CD4-positive, alpha-beta T cell treated with Interleukin-4 for 1 hour (primary cell): ENCODE measurements at places on chromosomes 4 and X.
A peak's percentile ranks its signal among the peaks of the same experiment; 100 is the strongest.

DNA sequence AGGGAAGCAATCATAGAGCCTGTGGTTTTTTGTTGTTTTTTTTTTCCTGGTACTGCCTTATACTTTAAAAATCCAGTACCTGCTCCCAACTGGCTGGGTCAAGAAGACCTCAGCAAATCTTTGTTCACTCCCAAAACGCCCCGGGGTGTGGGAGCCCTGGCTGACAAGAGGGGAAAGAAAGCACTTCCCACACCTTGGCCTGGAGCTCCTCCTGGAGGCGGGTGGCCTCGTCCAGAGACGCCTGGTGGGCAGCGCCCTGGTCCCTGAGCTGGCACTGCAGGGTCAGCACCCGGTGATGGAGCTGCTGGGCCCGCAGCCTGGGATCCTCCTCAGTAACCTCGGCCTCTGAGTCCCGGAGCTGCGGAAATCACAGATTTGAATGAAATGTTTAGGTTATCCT, 38.2 kb downstream of the C4orf50 start:
- DNase-seq, result peak; percentile 9

GRCh38 chr4:83113429-83113786, 1.1 kb downstream of the PLAC8 start:
- DNase-seq, result no peak

DNA sequence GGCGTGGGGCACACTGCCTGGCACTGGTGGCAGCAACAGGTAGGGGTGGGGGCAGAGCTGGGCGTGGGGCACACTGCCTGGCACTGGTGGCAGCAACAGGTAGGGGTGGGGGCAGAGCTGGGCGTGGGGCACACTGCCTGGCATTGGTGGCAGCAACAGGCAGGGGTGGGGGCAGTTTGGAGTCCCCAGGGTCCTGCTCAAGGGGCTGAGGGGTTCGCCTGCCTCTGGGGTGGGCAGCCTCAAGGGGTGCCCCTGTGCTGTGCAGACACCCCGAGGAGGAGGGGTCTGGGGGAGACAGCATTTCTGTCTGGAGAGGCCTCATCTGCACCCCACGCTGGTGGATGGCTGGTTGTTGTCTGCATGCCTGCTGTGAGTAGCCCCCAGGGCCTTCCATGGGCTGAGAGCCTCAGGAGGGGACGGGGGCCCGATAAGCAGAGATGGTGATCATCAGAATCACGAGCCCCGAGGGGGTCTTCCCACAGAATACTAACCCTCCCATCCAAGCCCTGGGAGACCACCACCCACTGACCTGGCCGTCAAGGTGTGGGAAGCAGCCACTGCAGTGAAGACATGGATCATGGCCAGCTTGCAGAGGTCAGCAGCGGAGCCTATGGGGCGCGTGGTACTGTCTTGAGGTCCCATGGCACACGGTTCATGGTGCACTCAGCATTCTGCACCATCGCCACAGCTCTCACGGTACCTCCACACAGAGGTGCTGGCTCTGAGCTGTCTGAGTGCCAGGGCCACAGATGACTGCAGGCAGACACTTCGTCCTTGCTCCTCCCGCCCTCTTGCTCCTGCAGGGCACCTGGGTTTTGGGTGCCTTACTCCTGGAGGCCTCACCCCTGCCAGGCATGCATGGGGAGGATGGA, 21.5 kb downstream of the NAT8L start:
- DNase-seq, result no peak

DNA sequence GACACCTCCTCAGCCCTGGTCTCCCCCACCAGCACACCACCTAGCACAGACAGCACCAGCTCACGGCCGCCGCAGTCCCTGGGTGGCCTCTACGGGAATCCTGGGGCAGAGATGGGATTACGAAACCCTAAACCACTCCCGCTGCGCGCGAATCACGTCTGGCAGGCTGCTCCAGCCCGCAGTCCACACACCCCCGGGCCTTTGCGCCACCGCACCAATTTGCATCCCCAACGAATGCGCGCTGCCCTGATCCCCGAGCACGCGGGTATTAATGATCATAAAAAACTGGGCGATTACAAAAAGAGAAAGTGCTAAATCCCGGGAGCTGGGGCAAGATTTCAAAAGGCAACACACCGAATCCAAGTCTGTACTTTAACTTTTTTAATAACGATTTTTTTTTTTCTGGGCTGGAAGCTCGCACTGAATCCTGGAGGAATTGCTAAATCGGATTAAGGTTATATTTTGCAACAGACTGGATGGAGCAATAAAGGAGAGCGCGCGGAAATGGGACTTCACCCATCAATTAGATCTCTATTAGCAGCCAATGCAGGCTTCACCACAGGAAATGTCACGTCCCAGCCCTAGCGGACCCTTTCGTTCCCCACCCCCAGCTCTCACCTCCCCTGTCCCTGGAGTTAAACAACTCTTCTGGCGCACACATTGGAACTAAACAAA, 69.8 kb upstream of the TMEM33 start:
- no peak for DNase-seq

GRCh38 chr4:83626245-83626836, 90.4 kb downstream of the GPAT3 start:
- DNase-seq, result no peak

GRCh38 chrX:24563291-24564010, 83.7 kb downstream of the PCYT1B start:
- no peak for DNase-seq

DNA sequence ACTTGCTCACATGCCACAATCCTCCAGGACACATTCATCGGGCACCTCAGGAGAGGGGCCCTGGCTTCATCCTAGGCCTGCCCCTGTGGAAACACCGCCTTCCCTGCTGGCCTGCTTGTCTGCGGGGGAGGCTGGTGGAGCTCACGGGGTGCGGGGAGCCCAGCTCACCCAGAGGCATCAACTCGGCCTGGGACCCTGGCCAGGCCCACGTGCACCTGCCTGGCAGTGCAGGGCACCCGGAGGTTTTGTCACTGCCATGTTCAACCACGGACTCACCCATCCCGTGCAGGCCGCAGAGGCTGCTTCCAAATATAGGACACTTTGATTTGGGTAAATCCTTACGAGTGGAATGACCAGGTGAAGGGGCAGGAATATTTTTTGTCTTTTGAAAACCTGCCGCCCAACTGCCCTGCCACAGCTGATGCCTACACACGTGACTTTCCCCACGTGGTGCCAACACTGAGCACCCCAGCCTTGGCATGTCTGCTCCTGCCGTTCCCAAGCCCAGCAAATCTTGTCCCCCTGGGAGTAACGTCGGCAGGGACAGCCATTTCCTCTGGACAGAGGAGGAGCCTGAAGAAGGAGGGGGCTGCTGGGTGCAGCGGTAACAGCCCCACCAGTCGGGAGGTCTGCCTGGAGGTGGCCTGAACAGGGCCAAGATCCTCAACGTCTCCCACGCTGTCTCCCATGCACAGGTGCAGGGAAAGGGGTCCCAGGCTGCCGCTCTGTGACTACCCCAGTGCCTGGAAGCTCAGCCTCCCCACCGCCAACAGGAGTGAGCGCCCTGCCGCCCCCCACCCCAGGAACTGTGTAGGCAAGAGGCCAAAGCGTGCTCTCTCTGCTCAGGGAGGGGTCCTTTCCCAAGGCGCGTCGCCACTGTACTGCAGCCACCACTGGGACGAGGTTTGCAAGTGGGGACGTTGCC, 8.5 kb downstream of the MXD4 start:
- DNase-seq, result peak; percentile 8

GRCh38 chr4:94408549-94409374, 43.0 kb upstream of the PDLIM5 start:
- no peak for DNase-seq

DNA sequence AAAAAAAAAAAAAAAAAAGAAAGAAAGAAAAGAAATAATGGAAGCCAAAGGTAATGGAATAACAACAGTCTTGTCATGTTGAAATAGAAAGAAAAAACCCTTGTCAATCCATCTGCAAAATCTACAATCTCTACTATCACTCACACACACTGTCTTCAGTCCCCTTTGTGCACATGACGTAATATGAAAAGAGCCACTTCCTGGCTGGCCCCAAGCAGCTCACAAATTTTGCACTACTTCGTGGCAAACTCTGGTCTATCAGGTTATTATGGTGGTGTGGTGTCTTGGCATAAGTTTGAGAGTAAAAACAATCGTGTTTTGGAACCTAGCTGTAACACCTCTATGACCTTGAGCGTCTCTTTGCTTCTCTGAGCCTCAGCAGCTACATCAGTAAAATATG, 8.3 kb upstream of the AFAP1 start:
- DNase-seq, result peak; percentile 34

- DNase-seq, result no peak
These were observed 178.3 kb downstream of the OPHN1 start for GRCh38 chrX:68254738-68255645.

DNA sequence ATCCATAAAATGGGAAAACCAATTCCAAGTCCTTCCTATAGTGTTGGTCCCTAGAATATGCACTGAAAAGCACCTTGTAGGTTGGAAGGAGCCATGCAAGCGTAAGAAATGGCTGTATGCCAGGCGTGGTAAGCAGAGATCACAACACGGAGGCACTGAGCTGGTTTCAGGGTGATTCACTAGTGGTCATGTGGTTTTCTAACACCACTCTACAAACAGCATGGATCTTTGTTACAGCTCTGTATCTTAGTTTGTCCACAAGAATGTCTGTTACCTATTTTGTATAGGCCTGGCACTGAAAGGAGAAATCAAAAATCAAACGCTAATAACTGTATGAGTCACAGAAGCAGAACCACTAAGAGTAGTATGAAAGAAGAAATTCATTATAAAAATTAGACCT, 71.9 kb downstream of the MAGEB17 start:
- no peak for DNase-seq

DNA sequence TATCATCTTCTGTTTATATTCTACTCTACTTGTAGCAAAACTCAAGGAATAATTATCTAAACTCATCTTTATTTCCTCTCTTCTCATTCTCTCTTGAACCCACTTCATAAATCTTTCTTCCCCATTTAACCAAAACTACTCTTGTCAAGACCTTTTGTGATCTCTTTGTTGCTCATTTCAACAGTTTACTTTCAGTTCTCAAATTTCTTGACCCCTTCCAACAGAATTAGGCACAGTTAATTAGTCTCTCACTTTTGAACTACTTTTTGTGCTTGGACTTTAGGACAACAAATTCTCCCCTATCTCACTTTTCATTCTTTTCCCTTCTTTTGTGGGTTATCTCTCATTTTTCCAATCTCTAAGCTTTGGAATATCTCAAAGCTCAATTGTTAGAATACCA, 27.4 kb upstream of the CAMK2D start:
- DNase-seq, result no peak

DNA sequence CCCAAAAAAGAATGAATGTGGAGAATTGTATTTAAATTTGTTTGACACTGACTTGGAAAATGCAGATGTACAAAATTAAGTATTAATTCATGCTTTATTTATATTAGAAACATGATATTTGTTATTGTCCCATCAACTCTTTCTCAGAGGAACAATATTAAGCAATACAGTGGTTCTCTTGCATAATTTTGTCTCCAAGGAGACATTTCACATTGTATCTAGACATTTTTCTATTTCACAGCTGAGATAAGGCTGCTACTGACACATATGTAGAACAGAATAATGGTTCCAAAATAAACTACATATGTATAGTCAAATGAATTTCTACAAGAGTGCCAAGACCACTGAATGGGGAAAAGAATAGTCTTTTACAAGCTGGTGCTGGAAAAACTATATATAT, 427.9 kb upstream of the SPANXN1 start:
- DNase-seq, result no peak

DNA sequence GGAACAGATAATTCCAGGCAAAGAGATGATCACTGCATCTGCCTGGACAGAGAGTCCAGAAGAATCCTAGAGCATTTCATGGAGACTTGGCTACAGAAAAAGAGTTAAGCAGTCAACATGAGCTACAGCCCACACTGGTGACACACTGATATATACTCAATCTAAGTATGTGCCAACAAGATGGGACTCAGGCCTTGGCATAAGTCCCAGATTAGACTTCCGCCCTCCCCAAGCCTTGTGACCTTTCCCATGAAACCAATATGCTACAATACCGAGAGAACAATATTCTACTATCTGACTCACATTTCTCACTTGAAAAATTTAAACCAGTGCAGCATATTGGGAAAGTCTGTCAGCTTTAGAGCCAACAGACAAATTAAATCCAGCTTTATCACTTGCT, 65.7 kb upstream of the SLITRK2 start:
- no peak for DNase-seq

- no peak for DNase-seq
These were observed 1.4 kb downstream of the HELT start for GRCh38 chr4:185019456-185020292.

DNA sequence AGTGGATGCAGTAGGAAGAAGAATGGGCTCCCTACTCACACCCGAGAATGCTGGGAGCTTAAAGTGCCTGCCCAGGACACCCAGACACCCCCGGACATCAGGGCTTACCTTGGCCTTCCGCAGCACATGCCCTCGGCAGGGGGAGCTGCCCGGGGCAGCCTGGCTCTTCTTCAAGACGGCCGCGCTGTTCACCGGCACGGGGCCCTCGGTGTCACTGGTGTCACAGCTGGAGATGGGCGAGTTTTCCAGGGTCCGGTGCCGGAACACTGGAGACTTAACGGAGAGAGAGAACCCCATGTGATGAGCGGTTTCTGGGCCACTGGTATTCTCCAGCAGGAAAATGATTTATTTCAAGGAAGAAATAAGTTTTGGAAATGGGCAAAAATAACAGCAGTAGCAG, 170.9 kb downstream of the AFAP1 start:
- no peak for DNase-seq

- DNase-seq, result no peak
These were observed 8.6 kb downstream of the USP11 start for GRCh38 chrX:47241201-47242011.

GRCh38 chr4:38210396-38211114, 250.4 kb downstream of the PTTG2 start:
- no peak for DNase-seq

- no peak for DNase-seq
These were observed 52.3 kb upstream of the EDNRA start for GRCh38 chr4:147428583-147428982.

DNA sequence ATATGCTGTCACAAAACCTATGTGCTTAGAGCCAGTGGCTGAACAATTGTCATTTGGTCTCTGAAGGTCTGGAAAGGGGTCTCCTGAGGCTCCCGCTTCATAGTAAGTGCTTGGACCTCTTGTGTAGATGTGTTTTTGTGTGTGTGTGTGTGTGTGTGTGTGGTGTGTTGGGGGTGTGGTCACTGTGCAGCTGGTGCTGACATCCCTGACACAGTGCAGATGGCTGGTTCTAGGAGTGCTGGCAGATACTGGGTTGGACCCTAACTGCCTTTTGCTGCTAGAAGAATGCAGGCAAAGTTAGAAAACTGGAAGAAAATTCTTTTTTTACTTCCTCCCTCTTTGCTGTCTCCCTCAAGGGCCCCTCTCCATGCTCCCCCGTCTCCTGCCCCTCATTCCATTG, 1872.6 kb downstream of the ARAP2 start:
- DNase-seq, result no peak
